ENCODE measurements at places on chromosomes 3 and 15. TPM values are rescaled to one million over a fixed set of nuclear protein-coding genes. Genes with fewer than 3 reads are reported as not detected.

CPN2 gene
- not detected for total RNA-seq

- H3K27me3 ChIP-seq = peaks cover 100% of the 10 kb centered on the region
- H3K36me3 ChIP-seq = no peaks in the 10 kb centered on the region
- H3K4me1 ChIP-seq = peaks cover 17% of the 10 kb centered on the region
- DNase-seq = peak; percentile 32
These were observed 27.8 kb upstream of the POLG start for GRCh38 chr15:89362203-89363101.

DNA sequence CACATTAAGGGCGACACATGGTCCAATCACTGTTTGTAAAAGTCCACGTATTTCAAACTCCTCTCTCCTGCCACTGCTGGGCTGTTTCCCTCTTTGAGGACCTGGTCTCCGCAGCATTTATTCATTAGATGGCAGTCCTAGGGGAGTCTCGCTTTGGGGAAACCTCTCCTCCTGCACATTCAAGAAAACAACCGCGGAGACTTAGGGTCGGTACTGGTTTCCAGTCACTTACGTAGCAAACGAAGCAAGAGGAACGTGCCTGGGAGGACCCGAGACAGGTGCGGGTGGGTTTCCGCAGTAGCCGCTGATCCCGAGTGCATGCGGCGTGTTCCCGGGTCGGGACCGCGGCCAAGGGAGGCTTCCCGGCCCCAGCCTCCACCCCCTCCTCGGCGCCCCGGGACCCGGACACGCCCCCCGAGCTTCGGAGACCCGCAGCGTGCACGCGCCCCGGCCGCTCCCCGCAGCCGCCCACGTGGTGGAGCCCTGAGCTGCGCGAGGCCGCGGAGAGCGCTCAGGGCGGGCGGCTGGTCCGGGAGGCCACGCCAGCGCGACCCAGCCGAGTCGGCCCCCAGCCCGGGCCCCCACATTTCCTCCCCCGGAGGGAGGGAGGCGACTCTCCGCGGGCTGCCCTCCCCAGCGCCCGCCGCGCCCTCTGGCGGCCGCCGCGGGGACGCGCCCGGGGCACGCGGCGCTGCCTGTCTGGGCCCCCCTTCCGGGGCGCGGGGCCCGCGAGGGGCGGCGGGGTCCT, 1.1 kb upstream of the IGF1R start:
- H3K4me1 ChIP-seq = peaks cover 24% of the 10 kb centered on the region
- peak overlapping the region; percentile 84 for H3K4me3 ChIP-seq
- H3K27ac ChIP-seq = peak overlapping the region; percentile 98

GRCh38 chr3:130893376-130894129, at the start of gene ATP2C1:
ATP2C1 (plus strand) TSS chr3:130894084; CDS start chr3:130894770, 686 bp downstream.
- H3K27ac ChIP-seq = peak within 1 kb of the TSS; percentile 94
- H3K36me3 ChIP-seq = no peaks in the 10 kb centered on the region
- DNase-seq = peak; percentile 98
- peaks cover 31% of the 10 kb centered on the region for H3K4me1 ChIP-seq

- peak overlapping the region; percentile 94 for H3K4me3 ChIP-seq
- peak; percentile 72 for DNase-seq
- peaks cover 37% of the 10 kb centered on the region for H3K27me3 ChIP-seq
- peaks cover 47% of the 10 kb centered on the region for H3K4me1 ChIP-seq
These were observed 767 bp downstream of the SEMA3F start for GRCh38 chr3:50155891-50156290.

GATM gene
- 21.3 TPM for total RNA-seq

DNA sequence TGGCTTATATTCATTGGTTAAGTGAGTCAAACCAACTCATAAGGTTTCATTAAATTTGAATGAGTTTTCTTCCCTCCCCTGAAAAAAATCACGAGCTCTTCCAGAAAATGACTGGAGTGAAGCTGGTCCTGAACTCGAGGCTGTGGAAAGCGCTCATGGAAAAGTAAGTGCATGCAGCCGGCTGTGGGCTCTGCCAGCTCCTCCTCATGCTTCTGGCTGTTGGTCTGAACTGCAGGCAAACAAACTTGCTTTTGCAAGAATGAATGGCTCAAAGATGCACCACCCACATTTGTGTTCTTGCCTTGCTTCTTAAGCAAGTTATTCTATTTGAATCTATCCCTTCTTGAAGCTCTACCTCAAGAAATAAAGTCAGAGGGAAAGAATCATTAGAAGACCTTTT, 6.2 kb downstream of the ETV5 start:
- H3K36me3 ChIP-seq = no peaks in the 10 kb centered on the region
- no peak overlapping the region for H3K27ac ChIP-seq
- no peak for DNase-seq

TPRG1 gene
- total RNA-seq = 0.71 TPM

COL6A6 gene
- total RNA-seq = 0.22 TPM

DNA sequence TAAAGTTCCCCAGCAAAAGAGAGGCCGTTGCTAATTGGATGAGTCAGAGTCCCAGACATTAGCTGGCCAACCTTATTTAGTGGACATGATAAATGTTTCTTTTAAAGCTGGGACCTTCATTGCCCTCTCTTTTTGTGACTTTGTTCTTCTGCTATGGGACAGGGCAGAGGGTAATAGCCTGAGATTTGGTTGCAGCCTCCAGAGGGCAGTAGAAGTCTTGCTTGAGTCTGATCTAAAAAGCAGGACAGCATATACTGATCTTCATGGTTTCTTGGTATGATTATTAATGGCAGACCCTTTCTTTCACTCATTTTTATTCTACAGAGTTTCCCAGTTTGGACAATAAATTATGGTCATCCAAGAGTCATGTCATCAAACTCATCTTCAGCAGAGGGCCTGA, 25.1 kb upstream of the ZKSCAN7 start:
- H3K27ac ChIP-seq = no peak overlapping the region
- H3K36me3 ChIP-seq = no peaks in the 10 kb centered on the region
- peaks cover 12% of the 10 kb centered on the region for H3K27me3 ChIP-seq
- no peak overlapping the region for H3K4me3 ChIP-seq
- no peaks in the 10 kb centered on the region for H3K4me1 ChIP-seq

- DNase-seq = no peak
- H3K4me3 ChIP-seq = no peak overlapping the region
- H3K27ac ChIP-seq = no peak overlapping the region
- no peaks in the 10 kb centered on the region for H3K36me3 ChIP-seq
These were observed 2.0 kb upstream of the PFKFB4 start for GRCh38 chr3:48558493-48559134.

- no peak within 1 kb of the TSS for H3K27ac ChIP-seq
- H3K4me1 ChIP-seq = peaks cover 11% of the 10 kb centered on the region
- DNase-seq = peak; percentile 65
- H3K27me3 ChIP-seq = peaks cover 99% of the 10 kb centered on the region
- H3K4me3 ChIP-seq = peak within 1 kb of the TSS; percentile 62
These were observed at the start of gene HRH1 for GRCh38 chr3:11154036-11154952. HRH1 (plus strand) TSS chr3:11154493; CDS start chr3:11259038, 104,545 bp downstream.

DNA sequence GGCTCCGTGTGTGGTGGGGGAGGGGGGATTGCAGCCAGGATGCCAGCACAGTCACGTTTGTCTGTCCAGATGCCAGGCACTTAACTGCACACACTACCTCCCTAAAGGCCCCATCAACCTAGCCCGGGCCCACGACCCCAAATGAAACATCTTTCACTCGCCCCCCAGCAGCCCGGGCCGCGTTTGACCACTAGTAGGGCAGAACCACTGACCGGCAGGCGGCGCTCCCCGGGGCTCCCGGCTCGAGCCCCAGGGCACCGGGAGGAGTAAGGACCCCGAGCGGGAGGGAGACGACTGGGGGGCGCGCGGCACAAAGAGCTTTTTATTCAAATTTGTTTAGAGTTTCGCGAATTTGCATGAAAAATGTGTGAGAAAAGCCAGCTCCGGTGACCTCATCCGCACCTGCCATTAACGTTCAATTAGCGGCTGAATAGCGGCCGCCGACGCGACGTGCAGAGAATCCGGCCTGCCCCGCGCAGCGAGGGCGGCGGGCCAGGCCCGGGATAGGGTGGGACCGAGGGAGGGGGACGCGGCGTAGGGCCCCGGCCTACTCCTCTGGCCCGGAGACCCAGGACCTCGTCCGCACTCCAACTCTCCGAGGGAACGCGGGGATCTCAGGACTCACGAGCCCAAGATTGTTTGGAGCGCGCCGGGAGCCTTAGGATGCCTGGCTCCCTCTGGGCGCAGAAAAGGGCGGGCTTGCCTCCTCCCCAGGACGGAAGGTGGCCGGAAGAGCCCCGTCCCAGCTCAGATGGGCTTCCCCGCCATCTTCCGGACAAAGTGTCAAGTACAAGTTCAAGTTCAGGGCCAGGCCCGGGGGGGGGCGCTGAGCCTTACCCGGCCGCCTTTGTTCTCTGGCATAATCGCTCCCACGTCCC, 64.9 kb upstream of the POLG start:
- peaks cover 10% of the 10 kb centered on the region for H3K4me1 ChIP-seq
- no peaks in the 10 kb centered on the region for H3K36me3 ChIP-seq
- H3K27ac ChIP-seq = no peak overlapping the region

SLC28A1 gene
- not detected for total RNA-seq

Measured in neural progenitor cell (in vitro differentiated cells).